ENCODE measurements at places on chromosomes 11 and 22.

DNA sequence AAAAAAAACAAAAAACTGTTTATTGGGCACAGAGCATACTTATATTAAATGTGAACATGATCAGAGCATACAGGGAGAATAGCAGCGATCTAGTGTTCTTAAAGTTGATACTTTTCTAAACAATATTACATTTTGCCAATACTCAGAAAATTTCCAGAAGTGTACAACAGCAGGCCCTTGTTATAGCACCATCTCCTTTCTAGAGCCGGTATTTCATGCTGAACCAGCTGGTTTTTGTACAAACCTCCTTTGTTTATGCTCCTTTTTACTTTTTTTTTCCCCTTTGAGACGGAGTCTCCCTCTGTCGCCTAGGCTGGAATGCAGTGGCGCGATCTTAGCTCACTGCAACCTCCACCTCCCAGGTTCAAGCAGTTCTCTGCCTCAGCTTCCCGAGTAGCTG is 90.7 kb downstream of the PPP6R3 start:
- DNase-seq: no peak

DNA sequence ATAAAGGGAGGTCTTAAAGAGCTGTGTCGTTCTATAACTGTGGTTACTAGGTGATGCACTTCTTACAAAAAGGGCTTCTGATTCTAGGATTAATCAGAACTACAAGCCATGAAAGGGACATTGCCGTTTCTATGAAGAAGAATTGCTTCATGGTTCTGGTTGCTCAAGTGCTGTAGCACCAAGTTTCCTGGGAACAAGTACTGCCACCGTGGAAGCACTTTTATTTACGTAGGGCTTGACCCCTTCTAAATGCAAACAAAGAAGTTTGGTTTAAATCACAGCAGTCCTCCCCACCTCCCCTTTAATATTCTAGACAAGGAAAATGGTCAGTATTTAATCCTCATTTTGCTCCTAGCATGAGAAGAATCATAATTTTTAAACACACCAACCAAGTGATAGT is 9.8 kb downstream of the YAP1 start:
- no peak for DNase-seq

- DNase-seq: no peak
Observed at GRCh38 chr11:31960126-31960525, 130.7 kb upstream of the RCN1 start.

DNA sequence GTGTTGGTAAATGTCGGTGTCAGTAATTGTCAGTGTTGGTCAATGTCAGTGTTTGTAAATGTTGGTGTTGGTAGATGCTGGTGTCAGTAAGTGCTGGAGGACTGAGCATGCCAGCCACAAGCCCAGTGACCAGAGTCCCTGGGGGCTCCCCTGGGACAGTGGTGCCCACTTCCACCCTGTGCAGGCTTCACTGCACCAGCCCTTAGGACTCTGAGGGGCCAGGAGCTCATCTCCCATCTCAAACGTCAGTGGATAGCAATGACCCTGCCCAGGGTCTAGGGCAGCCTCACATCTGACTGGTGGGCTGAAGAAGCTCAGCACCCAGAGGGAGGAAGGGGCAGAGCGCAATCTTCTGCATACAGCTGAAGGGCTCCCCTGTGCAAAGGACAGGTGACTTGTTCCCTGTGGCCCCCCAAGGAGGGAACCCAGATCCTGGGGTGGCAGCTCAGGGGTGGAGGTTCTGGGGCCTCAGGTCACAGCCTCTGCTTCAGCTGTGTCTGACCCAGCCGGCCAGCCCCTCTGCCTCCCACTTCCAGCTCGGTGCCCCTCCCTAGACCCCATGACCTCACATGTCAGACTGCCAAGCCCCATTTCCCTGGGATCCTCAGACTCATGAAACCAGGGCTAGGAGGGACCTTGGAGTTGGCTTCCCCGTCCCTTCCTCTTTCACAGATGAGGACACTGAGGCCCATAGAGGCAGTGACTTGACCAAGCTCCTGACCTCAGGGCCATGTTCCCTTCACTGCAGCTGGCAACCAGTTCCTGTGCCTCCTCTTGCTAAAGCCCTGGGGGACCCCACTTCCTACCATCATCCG is 138.4 kb downstream of the CRYBB2 start:
- DNase-seq: no peak

DNA sequence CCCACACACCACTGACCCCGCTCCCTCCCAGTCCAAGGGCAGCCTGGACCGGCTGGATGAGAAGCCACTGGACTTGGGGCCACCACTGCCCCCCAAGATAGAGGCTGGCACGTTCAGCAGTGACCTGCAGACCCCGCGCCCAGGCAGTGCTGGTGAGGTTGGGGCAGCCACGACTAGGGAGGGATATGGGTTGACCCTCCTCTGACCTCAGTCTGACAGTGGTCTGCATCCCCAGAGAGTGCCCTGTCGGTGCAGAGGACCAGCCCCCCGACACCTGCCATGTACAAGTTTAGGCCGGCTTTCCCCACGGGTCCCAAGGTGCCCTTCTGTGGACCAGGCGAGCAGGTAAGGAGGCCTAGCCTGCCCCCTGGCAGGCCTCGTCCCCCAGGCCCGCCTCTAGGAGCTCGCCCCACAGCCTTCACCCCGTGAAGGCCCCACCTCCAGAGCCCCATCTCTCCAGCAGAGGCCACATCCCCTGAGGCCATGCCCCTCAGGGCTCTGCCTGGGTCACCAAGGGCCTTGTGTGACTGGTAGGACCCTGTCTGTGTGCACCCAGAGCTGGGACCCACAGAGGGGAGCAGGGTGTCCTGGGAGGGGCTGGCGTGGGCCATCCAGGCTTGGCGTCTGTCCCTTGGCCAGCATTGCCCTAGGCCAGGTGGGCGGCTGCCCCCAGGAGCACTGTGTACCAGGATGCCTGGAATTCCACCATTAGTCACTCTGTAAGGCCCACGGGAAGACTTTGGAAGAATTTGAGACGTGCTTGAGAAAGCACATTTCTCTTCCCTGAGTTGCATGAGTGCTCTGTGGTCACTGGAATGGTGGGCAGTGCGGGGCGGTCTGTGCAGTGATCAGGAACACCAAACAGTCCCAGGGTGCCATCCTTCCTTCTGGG is 9.4 kb downstream of the CCDC188 start:
- DNase-seq: no peak

DNA sequence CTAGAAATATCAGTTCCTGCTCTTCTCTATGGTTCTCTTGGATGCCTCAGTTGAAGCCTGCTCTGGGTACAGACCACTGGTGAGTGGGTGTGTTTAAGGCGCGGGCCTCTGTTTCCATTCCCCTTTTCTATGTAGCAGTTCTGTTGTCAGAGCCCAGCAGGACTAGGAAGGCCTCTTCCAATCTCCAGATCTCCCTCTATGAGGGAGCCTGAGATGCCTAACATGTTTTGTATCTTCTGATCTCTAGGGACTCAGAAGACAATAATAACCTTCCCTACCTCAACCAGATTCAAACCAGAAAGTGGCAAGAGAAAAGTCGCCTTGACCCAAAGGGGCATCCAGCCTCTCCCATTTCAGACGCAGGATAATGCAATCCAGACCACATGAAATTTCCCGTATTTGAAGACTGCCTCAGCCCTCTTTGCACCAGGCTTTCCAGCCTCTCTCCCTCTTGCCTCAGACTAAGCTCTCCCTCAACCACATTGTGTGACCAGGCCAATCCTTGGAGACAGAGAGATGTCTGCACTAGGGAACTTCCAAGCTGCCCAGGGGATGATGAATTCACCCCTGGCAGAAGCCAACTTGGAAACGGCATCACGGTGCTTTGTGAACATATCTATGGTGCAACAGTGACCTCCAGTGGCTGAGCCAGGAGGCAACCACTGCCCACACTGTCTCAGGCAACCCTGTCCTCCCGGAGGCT is 150.1 kb upstream of the UBASH3B start:
- DNase-seq: peak; percentile 69

- DNase-seq: no peak
Observed at GRCh38 chr11:45102361-45102809, 44.1 kb upstream of the PRDM11 start.
